Stimulated activated CD8-positive, alpha-beta memory T cell treated with anti-CD3 and anti-CD28 coated beads, Interleukin-15, amount 100 ng/mL, for 24 hours (primary cell): ENCODE measurements at places on chromosomes 13 and 19.

GRCh38 chr19:14416817-14417231, 2.3 kb downstream of the DDX39A start:
- DNase-seq, result no peak

DNA sequence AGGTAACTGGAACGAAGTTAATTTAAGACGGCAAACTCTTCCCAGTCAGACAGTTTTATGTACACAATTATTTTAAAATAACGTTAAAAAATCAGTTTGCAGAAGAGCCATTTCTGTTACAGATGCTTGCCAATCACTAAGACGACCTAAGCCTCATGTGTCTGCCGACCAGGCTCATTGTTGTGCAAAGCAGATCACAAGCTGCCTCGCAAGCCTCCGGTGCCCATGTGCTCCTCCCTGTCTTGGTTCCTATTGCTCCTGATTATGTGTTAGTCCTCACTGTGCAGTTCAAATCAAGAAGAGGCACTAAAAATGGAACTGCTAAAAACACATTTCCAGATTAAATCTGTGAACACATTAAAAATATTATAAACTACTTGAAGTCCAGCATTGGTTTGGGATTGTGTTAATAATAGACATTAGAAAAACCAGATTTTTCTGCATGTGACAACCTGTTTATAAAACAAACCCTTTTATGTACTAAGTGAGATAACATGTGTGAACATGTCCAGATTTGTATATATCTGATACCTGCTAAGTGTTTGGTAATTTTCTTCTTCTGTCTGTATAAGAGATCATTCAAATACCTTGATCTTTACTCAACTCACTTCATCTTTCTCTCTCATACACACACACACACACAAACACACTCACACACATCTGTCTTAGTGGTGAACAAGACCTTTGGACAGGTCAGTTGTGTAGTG, 81.9 kb upstream of the SLC15A1 start:
- DNase-seq, result no peak

GRCh38 chr13:28653111-28653510, 5.8 kb upstream of the POMP start:
- DNase-seq, result no peak

GRCh38 chr13:81987159-81987558, 1646.2 kb upstream of the SPRY2 start:
- DNase-seq, result no peak

DNA sequence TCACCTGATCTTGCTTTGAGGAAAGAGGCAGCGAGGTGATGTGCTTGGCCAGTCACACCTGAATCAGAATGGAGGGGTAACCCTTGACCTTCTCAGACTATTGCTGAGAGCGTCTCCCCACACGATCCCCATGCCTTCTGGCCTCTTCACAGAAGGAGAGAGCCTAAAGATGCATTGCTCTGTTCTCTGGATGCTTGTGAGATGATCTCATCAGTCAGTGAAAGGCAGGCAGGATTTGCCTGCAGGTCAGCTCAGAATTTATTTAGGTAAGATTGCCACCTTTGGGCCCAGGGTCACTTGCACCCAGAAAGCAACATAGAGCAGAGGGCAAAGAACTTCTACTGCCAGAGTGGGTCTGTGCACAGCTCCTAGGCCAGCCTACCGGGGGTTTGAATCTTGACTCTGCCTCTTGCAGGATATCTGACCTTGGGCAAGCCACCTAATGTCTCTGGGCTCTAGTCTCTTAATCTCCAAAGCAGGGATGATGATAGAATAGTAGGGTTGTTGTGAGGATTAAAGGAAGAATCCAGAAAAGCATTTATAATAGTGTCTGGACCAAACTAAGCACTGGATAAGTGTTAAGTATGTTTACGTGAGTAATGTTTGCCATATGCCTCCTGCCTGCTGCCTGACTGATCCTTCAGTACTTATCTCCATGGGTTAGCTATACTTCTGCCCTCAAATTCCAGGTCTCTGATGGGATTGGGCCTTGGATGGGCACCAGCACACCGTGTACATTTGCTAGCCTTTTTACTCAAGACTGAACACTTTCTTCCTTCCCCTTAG, 8.4 kb upstream of the FLT1 start:
- DNase-seq, result no peak

GRCh38 chr13:93386116-93386515, 159.5 kb downstream of the GPC6 start:
- no peak for DNase-seq

DNA sequence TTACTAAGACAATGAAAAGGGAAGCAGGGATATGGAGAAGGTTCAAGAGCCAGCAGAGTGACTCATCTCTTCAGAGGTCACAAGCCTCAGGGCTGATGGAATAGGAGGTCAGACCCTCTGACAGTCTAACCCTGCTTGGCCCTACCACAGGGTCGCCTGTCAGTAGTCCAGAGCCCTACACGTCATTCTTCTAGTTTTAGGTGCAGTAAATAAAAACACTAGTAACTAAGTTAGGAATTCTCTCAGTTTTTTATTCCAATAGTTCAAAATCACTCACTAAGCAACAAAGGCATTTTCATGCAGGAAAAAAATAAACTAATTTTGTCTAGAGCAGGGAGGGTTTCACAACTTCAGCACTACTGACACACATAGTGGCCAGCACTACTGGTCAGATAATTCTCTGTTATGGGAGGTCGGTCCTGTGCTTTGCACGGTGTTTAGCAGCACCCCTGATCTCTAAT, 27.2 kb downstream of the FOXO1 start:
- DNase-seq, result no peak

DNA sequence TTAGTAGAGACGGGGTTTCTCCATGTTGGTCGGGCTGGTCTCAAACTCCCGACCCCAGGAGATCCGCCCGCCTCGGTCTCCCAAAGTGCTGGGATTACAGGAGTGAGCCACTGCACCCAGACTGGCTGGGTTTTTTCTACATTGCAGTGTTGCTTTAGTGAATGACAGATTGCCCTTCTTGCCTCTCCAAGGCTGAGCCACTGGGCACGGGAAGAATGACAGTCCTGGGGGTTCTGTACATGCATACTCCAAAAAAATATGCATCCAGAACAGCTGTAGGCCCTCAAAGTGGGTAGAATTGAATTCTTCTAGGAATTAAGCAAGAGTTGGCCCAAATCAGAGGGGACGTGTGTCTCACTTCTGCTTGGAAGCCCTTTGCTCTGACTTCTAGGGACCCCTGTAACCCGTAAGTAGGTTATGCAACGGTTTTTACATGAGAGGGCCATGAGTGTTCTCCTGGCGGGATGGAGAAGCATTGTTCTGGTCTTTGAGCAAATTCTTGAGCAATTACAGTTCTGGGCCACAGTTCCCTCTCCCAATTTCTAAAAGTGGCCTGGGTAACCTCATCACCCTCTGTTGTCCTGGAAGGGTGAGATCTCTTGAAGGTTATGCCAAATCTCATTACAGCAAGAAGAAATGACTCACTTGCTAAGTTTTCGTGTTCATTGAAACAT, 3.6 kb downstream of the ACTN4 start:
- DNase-seq, result no peak

DNA sequence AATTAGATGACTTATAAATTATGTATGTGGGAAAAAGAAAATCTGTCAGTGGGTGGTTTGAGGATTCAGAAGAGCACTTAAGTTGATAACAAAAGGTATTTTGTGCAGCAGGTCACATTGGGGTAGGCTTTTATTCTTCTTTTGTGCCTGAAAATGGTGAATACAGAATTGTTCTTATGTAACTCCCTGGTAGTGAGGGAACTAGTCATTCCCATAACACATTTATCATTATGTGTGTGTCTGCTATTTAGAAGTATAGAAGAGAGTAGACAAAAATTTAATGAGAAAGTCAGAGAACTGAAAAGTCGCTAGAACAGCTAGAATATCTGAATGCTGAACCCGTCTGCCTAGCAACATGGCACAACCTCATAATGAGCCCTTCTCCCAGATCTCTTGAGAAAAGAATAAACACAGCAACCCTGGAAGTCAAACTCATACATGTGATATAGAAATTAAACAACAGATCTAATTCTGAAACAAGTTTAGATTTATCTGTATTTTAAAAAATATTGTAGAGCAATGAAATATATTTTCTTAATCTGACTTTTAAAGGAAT, 111.8 kb upstream of the EDNRB start:
- no peak for DNase-seq

GRCh38 chr13:73223372-73223781, 164.6 kb downstream of the KLF5 start:
- no peak for DNase-seq

DNA sequence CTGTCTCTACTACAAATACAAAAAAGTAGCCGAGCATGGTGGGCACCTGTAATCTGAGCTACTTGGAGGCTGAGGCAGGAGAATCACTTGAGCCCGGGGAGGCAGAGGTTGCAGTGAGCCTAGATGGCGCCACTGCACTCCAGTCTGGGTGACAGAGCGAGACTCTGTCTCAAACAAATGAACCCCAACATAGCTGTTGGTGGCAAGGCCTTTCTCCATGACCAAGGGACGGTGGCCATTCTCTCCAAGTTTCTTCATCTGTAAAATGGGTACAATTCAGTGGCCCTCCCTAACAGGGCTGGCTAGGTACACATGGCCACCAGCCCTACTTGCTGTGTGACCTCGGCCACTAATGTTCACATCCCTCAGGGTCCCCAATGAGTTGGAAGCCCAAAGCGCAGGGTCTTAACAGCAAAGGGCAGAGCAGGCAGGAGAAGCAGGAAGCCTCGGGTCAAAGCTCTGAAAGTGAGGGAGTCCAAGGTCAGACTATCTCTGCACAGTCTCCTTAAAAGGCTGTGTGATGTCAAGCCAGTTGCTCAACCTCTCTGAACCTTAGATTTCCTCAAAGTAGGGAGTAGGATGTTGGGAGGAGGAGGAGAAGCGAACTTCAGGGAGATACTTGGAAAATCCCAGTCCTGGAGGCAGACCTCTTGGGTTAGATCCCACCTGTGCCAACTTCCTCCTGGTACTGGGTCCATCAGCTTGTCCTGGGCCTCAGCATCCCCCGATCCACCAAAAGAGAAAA, 2.7 kb downstream of the JUND start:
- no peak for DNase-seq

- no peak for DNase-seq
Observed at GRCh38 chr13:44230736-44231135, 142.9 kb upstream of the SERP2 start.

DNA sequence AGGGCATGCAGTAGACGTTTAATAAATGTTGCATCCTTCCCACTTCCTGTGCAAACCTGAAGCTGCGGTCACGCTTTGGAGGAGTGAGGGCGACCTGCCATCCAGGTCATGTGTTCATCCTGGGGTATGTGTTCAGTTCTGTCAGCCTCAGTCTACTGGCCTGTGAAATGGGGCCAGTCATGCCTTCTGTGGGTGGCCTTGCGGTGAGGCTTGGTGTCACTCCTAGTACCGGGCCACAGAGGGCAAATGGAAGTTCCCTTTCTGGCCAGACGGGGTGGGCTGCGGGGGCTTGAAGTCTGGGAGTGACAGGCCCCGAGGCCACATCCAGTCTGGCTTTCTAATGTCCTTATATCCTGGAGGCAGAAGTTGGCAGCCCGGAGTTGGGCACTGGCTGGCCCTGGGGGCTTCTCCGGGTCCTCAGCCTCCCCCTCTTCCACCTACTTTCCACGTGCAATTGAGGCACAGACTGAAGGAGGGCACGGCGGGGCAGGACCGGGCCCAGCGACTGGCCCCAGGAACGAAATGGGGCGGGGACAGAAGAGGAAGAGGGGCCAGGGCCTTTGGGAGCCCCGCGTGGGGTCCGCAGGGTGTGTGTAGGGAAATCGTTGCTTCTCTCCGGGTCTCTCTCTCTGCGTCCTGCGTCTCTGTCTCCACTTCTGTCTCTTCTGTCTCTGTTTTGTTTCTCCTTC, 11.1 kb downstream of the PDE4A start:
- no peak for DNase-seq
